ENCODE measurements at places on chromosomes 5 and 9.

- DNase-seq = no peak
Observed at GRCh38 chr9:19386502-19387044, 6.5 kb upstream of the RPS6 start.

GRCh38 chr5:170151097-170151831, 45.6 kb downstream of the FOXI1 start:
- no peak for DNase-seq

DNA sequence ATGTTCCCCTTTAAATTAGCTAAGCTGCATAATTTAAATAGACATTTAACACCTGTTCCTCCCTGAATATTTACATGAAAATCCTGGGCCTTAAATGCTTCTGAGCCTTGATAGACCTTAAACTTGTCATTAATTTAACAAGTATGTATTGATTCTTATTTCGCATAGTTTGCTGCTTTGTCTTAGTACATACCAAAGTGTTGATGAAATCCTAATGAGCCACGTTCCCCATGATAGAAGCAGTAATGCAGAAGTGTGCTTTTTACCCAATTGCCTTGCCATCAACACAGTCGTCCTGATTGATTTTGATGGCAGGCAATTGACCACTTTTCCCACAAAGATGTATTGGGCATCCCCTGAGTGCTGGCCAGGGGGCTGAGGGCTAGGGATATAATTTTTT, 213.5 kb downstream of the SGCD start:
- no peak for DNase-seq

GRCh38 chr9:74036549-74037231, 460.4 kb upstream of the RORB start:
- DNase-seq = no peak

DNA sequence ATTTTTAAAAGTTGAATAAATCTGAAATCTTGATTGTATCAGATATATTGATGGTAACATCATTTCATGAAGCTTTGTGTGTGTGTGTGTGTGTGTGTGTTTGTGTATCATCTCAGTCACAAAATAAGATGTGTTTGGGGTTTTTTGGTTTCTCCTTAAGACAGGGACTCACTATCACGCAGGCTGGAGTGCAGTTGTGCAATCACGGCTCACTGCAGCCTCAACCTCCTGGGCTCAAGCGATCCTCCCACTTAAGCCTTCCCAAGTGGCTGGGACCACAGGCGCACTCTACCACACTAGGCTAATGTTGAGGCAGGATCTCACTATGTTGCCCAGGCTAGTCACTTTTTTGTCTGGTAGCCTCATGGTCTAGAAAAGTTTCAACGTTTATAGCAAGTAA, 83.4 kb upstream of the DMRT1 start:
- DNase-seq = no peak

- no peak for DNase-seq
Observed at GRCh38 chr9:95740217-95741004, 135.1 kb upstream of the ERCC6L2 start.

DNA sequence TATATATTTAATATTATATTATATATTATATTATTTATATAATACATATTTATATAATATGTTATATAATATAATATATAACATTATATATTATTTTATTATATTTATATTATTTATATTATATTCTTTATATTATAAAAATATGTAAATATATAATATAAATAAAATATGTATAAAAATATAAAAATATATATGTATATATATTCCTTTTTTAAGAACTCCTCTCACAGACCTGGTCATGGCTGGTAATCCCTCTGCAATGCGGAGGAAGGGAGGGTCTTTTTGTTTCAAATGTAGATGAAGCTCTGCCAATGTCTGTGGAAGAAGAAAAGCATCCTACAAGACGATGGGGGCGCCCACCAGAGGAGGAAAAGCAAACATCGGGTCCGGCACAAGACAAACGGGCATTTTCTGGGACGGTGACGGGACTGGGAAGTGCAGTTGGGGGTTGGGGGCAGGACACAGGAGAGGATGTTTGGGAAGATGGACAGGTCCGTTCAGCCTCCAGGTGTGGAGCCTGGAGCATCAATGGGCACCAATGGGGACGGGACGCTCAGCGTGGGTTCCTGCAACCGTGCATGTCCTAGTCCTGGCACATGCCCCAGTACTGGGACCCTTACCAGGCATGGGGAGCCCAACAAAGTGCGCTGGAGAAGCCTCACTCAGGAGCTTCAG, 194.0 kb downstream of the IRX1 start:
- DNase-seq = no peak

DNA sequence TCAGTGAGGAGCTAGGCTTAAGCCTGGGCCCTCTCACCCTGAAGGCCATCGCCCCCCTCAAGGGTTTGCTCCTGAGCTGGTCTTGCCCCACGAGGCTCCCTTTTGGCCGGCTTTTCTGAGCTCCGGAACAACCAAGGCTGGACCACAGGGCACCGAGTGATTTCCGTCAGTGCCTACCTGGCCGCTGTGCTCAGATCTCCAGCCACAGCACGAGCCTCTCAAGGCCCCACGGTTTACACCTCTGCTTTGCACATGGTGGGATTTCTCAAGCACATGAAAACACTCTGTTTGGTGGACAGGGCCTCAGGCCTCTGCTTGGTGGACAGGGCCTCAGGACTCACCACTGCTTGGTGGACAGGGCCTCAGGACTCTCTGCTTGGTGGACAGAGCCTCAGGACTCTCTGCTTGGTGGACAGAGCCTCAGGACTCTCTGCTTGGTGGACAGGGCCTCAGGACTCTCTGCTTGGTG, 15.8 kb downstream of the CLPTM1L start:
- no peak for DNase-seq

DNA sequence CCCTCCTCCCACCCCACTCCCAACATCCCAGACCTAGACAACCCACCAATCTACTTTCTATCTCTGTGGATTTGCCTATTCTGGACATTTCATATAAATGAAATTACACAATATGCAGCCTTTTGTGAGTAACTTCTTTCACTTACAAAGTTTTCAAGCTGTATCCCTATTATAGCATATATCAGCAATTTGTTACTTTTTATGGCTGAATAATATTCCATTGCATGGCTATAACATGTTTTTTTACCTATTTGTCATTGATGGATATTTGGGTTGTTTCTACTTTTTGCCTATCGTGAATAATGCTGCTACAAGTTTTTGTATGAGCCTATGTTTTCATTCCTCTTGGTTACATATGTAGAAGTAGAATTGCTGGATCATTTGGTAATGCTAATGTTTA, 1.9 kb upstream of the KIF3A start:
- no peak for DNase-seq

- DNase-seq = no peak
Observed at GRCh38 chr5:174852143-174852542, 127.8 kb downstream of the MSX2 start.

GRCh38 chr5:97131921-97132320, 10.5 kb downstream of the LIX1 start:
- no peak for DNase-seq

DNA sequence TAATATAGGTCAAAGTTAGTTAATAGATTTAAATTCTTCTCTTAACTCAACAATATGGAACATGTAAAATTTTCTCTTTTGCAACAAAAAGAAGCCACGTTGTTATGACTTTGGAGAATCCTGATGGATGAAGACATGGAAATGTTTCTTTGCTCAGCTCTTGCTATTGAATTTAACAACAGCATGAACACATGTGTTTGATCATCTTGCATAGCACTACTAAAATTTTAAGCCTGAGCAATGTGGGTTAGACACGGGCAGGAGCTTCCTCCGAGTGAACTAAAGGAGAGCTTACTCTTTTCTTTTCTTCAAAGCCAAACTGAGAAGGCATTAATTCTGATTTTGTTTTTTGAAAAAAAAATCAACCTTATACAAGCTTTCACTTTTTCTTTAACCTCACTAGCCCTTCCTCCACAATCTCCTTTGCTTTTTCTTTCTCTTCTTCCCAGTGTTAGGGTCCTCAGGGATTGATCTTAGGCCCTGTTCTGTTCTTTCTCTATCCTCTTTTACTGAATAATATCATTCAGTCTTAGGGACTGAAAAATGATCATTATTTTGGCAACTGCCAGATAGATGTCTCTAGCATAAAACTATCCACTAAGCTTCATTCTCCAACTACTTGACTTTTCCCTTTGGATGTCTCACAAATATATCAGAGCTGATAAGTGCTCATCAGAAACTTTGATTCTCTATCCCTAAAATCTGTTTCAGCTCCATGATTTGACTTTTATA, 36.9 kb downstream of the ADAMTS19 start:
- no peak for DNase-seq

DNA sequence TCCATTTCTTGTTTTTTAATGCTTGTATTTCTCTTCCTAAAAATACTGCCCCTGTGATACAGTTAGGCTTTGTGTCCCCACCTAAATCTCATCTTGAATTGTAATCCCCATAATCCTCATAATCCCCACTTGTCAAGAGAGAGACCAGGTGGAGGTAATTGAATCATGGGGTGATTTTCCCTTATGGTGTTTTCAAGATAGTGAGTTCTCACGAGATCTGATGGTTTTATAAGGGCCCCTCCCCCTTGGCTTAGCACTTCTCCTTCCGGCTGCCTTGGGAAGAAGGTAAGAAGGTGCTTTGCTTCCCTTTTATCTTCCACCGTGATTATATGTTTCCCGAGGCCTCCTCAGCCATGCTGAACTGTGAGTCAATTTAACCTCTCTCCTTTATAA, 227.4 kb downstream of the MAN2A1 start:
- no peak for DNase-seq

DNA sequence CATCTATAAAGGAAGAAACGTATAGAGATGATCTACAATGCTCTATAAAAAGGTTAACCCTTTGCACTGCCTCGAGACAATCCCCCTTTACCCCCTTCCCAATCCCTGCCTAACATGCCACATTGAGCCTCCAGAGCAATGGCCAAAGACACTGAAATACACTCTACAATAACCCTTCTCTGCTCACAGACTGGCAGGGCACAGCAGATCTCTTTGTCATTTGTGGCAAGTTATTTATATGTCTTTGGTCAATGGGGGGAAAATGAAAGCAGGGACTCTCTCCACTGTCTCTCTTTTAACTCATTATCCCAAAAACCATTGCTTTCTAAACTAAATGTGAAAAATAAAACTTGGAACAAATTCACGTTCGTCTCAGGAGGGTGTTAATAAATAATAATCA, 51.7 kb downstream of the PTCH1 start:
- DNase-seq = no peak

DNA sequence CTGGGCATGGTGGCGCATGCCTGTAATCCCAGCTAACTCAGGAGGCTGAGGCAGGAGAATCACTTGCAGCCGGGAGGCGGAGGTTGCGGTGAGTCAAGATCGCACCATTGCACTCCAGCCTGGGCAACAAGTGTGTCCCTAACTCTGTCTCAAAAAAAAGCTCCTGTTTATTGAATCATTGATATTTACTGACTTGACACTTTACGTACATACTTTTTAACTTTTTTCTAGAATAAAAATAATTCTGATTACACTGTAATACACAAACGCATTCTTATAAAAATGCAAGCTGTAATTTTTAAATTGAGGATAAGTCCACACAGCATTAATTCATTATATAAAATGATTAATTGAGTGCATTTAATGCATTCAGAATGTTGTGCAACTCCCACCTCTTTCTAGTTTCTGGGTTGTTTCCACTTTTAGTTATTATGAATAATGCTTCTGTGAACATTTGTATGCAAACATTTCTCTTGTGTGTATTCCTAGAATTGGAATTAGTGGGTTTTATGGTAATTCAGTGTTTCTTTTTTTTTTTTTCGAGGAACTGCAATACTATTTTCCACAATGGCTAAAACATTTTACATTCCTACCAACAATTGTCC, 15.7 kb downstream of the ERCC6L2 start:
- DNase-seq = no peak

DNA sequence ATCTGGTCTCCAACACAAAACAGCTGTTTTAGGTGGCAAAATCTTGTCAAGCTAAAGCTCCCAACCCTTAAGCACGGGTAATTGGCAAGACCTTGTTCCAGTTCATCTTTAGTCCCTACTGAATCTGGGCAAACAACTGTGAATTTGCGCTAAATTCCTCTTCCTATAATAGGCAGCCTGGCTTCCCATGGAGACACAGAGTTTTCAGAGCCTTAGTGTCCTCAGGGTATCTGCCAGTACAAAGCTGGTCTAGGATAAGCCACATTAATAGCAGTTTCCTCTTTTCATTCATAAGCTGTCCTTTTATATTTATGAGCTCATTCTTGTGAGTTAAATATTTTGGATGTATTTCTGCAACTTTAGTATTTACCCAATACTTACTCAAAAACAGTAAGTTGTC, 59.5 kb downstream of the FGF10 start:
- no peak for DNase-seq

DNA sequence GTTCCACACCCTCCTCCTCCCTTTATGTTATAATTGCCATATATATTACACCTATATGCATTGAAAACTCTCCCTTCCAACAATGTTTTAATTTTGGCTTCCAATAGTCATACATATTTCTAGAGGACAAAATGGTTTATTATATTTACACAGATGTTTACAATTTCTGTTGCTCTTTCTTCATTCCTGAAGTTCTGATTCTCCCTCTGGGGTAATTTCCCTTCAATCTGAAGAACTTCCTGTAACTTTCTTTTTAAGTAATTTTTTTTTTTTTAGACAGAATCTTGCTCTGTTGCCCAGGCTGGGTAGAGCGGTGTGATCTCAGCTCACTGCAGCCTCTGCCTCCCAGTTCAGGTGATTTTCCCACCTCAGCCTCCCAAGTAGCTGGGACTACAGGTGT, 173.0 kb upstream of the MAP1B start:
- DNase-seq = no peak

DNA sequence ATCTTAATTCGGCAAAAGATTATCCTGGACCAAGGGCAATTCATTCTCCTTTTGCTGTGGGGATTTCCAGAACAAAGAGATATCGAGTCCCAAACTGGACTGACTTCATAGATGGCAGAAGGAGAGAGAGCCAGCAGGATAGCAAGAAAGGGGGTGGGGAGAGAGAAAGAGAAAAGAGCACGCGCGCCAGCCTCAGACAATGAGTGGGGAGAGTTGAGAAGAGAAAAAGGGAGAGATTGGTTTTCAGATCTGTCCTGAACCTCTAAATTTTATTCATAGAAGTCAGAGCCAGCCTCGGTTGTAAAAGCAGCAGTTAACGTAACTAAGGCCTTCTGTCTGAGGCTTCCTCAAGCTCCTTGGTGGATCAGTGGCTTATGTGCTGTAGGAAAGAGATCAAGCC, 55.3 kb upstream of the ALDH1B1 start:
- DNase-seq = no peak

GRCh38 chr5:116509483-116510244, 65.0 kb downstream of the SEMA6A start:
- no peak for DNase-seq

Measured in activated CD4-positive, alpha-beta T cell treated with anti-CD3 and anti-CD28 coated beads, Interleukin-2, amount 50 U/mL, for 1 hour (primary cell).